ENCODE measurements at places on chromosomes 7 and 10.

GRCh38 chr7:102834466-102834865 is 78.3 kb upstream of the LRRC17 start:
- no peak for DNase-seq

DNA sequence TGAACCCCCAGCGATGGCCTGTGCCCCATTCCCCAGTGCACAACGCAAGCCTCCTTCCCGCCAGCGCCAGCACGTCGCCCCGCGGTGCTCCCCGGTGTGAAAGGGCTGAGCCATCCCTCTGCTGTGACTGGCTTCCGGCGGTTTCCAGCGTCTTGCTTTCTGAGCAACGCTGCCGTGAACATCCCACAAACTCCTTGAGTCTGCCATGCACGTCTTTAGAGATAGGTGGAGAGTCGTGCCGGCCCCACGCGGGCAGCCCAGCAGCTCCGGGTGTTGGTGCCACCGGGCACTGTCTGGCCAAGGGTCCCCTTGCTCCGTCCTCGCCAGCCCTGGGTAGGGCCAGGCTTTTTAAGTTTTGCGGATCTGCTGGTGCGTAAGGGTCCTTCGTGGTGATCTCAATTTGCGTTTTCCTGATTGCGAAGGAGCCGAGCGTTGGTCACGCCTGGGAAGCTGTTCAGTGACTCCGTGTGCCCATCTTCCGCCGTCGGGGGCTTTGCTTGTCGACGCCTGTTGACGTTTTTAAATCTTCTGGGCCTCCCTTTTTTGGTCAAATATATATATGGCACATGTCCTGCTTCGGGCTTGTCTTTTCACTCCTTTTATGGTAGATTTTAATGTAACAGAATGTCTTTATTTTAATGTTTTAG is 70.6 kb downstream of the FOXL3 start:
- no peak for DNase-seq

- DNase-seq = no peak
Observed at GRCh38 chr7:46163246-46163645, 242.2 kb upstream of the IGFBP3 start.

GRCh38 chr7:18754766-18755165 is 259.2 kb downstream of the HDAC9 start:
- no peak for DNase-seq

GRCh38 chr10:100024748-100025147 is 15.0 kb upstream of the DNMBP start:
- DNase-seq = no peak

DNA sequence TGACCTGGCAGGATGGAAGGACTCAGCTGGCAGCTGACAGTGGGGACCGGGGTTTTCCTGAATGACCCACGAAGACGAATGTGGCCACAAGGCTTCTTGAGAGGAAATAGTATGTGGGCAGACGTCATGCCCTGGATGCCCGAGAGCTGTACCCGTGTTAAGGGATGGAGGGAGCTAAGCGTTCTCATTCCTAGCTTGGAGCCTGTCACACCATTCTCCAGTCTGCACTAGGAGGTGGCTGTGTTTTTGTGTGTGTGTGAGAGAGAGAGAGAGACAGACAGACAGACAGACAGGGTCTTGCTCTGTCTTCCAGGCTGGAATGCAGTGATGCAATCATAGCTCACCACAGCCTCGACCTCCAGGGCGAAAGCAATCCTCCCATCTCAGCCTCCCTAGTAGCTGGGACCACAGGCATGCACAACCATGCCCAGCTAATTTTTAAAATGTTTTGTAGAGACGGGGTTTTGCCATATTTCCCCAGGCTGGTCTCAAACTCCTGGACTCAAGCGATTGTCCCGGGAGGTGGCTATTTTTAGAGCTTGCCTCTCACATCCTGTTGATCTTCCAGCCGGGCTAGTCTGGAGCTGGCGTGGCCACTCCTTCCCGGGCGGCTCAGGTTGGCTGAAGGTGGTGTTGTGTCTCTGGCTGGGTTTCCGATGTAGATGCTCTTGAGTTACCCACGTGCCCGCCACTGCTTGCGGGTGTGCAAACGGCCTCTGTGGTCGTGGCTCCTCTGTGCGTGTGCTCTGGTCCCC is 2.1 kb downstream of the AMZ1 start:
- no peak for DNase-seq

GRCh38 chr7:116354171-116354545 is 143.8 kb downstream of the TES start:
- no peak for DNase-seq

GRCh38 chr7:140390466-140391190 is 7.7 kb downstream of the SLC37A3 start:
- DNase-seq = no peak

GRCh38 chr7:44766416-44766801 is 17.8 kb downstream of the ZMIZ2 start:
- DNase-seq = no peak

DNA sequence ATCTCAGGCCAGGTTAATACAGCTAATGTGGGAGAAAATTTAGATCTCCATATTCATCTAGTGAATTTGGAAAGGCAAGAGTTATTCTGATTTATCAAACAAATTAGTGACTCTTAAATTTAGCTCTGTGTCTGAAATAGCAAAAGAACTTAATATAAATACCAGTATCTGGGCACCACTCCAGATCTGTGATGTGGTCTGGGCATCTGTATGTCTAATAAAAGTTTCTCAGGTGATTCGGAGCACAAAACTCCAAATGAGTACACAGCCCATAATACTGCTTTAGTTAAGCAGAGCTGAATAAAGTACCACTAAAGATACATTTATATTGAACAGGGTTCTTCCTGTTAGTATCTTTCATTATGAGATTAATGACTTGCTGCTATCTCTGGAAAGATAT is 261.4 kb downstream of the BAMBI start:
- no peak for DNase-seq

GRCh38 chr10:63008491-63008890 is 124.6 kb upstream of the NRBF2 start:
- peak; percentile 18 for DNase-seq

- DNase-seq = no peak
Observed at GRCh38 chr7:17745610-17746009, 194.7 kb downstream of the SNX13 start.

- no peak for DNase-seq
Observed at GRCh38 chr10:60044971-60045370, 138.6 kb upstream of the CCDC6 start.

- no peak for DNase-seq
Observed at GRCh38 chr7:81045491-81046030, 126.7 kb upstream of the SEMA3C start.

DNA sequence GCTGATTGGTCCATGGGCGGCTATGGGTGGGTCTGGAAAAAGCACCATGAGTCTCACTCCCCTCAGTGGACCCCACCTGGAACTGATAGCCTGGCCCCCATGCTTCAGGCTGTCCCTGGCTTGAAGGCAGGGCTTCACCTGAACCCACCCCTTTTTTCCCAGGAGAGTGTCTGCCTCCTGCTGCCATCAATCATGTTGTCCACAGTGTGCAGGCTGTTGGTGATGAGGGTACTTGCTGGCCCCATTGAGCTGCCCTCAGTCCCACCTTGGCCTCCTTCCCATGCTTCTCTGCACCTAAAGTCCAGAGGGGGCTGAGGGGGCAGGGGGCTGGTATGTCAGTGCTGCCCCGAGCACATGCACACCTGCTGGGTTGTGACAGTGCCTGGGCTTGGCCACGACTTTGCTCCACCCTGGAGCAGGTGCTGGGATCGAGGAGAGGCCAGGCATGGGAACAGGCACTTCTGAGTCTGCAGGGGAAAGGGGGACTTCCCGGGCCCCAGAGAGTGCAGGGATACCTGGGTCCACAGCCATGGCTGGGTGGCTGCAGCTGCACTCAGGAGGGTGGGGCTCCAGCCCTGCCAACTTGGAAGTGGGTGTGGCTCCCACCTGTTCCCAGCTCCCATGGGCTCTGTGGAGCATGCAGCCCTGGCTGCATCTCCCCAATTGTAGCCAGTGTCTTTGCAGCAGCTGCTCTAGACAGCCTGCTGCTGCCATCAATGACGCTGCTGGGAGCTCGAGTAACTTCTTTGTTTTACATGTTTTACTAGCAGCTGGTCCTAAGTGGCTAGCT is 56.9 kb downstream of the ADK start:
- DNase-seq = no peak

GRCh38 chr7:38398725-38399321 is 125.4 kb upstream of the TARP start:
- peak; percentile 55 for DNase-seq

GRCh38 chr10:129706523-129706922 is 239.5 kb downstream of the MGMT start:
- DNase-seq = no peak

DNA sequence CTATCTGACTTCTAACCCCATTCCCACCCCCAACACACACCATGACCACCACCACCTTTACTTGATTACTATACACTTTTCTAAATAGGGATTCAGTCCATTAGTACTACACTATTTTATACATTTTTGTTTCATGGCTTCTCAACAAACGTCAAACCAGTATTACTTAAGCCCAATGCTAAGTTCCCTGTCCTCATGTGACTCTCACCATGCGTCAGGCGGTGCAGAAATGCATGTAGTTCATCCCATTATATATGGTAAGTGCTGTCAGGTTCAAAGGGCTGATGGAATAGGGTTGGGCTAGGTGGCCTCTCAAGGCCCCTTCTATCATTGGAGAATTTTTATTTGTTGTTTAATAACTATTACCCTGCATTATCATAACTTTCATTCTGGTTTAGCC is 19.5 kb upstream of the VPS41 start:
- DNase-seq = no peak

DNA sequence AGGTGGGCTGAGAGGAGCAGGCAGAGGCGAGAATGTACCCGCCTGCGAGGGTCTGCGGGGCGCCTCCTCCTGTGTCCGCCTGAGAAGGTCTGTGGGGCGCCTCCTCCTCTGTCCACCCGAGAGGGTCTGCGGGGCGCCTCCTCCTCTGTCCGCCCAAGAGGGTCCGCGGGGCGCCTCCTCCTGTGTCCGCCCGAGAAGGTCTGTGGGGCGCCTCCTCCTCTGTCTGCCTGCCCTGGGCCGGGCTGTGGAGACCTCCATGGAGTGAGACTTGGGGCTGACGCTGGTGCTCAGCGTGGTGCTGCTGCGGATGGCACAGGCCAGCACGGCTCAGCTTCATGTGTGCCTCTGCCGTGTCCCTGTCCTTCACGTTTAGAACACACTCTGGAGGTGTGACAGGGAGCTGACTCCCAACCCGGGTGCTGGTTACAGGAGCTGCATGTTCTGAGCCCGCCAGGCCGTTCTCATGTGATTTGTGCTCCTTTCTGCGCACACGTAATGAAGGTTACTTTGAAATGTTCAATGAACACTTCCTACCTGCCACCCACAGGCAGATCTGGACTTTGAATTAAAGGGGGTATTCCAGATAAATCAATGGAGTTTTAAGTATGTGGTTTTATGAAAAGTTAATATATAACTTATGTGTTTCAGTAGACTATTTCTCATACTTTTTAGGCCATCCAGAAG is 20.5 kb upstream of the GET4 start:
- no peak for DNase-seq

GRCh38 chr7:70018700-70019099 is 420.4 kb downstream of the AUTS2 start:
- DNase-seq = no peak

DNA sequence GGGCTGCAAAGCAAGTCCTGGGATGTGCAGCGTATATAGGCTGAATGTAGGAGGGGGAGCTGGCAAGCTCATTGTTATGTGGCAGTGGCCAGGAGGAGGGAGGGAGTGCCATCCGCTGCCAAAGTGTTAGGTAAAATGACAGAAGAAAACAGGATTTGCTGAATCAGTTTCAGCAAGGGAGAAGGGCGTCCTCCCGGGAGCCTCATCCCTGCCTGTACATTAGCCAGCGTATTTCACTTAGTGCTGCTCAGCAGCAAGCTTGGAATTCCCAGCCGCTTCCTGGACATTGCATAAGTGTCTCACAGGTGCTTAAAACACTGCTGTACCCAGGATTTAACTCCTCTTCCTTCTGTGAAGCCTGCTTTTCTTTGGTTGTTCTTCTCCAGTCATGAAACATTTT is 2.5 kb downstream of the NIPSNAP2 start:
- no peak for DNase-seq

DNA sequence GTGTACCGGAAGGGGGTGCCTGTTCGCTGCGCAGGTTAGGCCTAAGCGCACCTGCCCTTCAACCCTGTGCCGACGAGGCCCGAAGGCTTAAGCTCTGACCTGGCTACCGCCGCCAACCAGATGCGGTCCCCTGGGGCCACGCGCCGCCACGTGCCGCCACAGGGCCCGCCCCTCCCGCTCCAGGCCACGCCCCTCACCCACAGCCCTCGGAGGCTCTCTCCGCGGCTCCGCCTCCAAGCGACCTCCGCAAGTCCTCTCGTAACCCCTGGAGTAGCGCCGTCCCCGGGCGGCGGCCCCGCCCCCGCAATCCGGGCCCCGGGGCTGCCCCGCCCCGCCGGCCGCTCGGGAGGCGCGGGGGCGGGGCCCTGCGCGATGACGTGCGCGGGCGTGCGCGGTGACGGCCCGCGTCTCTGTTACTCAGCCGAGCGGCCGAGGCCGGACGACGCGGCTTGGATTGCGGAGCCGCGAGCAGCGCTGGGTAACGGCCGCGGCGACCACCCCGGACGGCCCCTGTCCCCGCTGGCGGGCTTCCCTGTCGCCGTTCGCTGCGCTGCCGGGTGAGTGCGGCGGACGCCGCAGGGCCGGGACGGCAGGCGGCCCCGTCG is at the start of gene MAPK8:
MAPK8 (plus strand) TSS at position 413 of the 605 bp plus-strand sequence. CDS start 94,984 bp downstream, outside the sequence.
- peak; percentile 92 for DNase-seq

GRCh38 chr7:22555476-22555875 is 55.5 kb upstream of the STEAP1B start:
- no peak for DNase-seq

- no peak for DNase-seq
Observed at GRCh38 chr10:11209830-11210181, 192.1 kb downstream of the CELF2 start.

- DNase-seq = peak; percentile 43
Observed at GRCh38 chr7:55432939-55433784, 68.0 kb downstream of the LANCL2 start.

DNA sequence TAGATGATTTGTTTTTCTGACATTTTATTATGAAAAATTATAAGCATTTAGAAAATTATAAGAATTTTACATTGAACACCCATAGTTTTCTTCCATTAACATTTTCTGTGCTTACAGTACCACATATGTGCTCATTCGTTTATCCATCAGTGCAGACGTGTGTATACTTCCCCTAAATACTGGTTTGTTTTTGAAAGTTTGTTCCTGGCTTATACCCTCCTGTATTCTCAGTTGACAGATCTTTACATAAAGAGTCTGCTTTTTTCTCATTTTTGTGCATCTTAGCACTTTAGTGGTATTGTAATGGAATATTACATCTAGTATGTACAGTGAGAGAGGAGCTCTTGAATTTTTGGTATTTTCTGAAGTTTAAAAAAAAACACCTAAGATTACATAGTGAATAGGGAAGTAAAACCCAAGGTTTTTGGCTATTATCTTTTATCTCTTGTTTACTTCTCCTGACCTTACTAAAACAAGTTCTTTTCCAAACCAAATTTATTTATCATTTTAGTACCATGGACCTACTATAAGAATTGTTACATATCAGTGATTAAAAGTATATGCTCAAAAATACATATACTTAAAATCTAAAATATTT is 8.1 kb downstream of the DLD start:
- no peak for DNase-seq

- DNase-seq = no peak
Observed at GRCh38 chr10:130233035-130233360, 96.8 kb downstream of the GLRX3 start.

GRCh38 chr7:133869556-133869955 is 257.6 kb upstream of the LRGUK start:
- no peak for DNase-seq

Data from Kasumi-1 (cell line).